DMS 273 treated with DMSO at 0.1 percent for 48 hours (cell line): ENCODE measurements at places on chromosomes 16 and 17.

- no peak for DNase-seq
These were observed 1002.3 kb downstream of the KCNJ18 start for GRCh38 chr17:22694362-22695227.

DNA sequence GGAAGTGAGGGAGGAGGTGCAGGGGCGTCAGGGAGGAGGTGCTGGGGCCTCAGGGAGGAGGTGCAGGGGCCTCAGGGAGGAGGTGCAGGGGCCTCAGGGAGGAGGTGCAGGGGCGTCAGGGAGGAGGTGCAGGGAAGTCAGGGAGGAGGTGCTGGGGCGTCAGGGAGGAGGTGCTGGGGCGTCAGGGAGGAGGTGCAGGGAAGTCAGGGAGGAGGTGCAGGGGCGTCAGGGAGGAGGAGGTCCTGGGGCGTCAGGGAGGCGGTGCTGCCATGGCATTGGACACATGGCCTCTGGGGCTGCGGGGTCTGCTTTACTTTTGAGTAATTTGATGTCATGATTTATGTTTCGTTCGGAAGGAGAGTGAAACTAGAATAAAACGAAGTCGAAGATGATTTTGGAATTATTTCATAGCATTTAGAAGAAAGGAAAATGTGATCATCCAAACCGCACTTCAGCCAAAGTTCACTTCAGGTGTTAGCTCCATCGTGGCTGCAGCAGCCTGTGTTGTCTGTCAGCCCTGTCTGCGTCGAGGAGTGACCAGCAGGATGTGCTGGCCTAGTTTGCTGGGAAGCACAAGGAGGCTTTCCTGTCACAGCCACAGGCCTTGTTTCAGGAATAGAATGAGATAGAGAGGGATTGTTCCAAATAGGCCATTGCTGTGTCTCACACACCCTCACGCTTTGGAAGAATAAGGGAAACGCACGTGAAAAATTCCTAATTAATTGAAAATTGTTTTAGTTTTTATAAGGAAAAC is 42.8 kb downstream of the RAB11FIP3 start:
- DNase-seq = no peak

- DNase-seq = no peak
These were observed 83.5 kb upstream of the TNRC6A start for GRCh38 chr16:24645739-24646645.

DNA sequence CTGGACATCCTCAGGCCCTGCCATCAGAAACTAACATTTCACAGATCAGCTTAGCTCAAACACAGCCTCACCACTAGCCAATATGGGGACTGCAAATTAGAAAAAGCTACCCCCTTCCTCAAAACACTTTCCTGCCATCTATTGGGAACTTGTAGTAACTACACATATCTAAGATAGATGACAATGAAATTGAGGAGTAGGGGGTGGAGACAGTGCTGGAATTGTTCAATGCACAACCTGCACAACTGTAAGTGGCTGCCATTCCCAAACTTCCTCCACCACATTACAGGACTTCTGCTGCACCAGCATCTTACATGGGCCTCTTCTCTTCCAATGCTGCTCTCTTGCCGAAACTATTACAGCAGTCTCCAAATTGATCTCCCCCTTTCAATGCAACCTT is 21.9 kb downstream of the AIPL1 start:
- peak; percentile 2 for DNase-seq

DNA sequence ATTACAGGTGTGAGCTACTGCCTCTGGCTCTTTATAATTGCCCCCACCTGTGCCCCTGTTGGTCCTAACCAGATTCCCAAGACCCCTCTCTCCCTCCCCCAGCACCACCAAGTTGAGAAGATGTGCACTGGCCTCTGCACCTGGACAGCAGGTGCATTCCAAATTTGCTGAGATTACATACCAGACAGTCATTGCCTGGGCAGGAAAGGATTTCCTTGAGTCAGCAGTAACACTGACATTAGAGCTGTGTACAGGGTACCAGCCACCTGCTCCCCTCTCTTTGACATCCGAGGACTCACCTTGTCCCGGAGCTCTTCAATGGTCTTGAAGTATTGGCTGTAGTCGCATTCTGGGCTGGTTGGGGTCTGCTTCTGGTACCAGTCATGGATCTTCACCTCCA is 659 bp downstream of the KRT15 start:
- no peak for DNase-seq

DNA sequence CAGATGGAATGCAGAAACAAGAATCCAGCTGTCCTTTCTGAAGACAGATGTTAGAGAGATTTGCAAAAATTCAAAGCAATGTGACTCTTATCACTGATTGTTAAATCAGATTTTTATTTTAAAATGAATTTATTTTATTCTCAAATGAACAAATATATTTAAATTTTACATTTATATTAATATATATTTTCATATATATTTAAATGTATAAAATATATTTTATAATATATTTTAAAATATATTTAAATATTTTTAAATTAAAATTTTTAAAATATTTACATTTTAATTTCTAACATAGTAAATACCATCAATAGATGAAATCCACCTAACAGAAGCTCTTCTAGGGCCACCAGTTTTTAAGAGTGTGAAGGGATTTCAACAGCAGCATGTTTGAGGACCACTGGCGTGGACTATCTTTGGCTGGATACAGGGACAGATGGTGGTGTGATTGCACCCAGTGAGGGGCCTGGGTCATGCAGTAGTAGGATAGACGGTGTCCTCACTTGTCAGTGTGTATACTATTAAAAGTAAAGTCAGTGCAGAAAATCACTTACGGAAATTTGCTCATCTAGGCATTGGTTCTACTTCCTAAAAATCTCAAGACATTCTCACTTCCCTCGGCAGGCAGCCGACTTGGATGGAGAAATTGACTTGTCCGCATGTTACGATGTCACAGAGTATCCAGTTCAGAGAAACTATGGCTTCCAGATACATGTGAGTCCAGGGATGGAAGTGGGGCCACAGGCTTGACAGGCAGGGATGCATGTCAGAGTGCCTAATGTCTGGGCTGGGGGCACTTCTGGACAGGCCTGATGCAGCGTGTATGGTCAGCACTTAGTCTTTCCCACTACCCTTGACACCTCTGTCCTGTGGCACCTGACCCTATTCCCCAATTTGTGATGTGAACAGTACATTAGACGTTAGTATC is 56.3 kb downstream of the PLD6 start:
- DNase-seq = no peak

DNA sequence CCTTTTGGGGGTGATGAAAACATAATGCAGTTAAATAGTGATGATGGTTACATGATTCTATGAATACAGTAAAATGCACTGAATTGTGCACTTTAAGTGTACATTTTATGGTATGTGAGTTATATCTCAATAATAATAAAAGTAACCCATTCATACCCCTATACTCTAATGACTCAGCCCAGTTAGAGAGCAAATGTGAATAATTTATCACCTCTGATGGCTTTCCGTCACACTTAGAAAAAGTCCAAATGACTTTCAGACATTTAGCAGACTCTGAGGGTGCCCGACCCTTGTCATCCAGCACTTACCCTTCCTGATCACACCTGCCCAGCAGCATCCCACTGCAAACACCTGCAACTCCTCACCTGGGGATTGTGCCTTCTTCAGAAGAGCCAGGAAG is 148.1 kb upstream of the MAF start:
- DNase-seq = no peak

DNA sequence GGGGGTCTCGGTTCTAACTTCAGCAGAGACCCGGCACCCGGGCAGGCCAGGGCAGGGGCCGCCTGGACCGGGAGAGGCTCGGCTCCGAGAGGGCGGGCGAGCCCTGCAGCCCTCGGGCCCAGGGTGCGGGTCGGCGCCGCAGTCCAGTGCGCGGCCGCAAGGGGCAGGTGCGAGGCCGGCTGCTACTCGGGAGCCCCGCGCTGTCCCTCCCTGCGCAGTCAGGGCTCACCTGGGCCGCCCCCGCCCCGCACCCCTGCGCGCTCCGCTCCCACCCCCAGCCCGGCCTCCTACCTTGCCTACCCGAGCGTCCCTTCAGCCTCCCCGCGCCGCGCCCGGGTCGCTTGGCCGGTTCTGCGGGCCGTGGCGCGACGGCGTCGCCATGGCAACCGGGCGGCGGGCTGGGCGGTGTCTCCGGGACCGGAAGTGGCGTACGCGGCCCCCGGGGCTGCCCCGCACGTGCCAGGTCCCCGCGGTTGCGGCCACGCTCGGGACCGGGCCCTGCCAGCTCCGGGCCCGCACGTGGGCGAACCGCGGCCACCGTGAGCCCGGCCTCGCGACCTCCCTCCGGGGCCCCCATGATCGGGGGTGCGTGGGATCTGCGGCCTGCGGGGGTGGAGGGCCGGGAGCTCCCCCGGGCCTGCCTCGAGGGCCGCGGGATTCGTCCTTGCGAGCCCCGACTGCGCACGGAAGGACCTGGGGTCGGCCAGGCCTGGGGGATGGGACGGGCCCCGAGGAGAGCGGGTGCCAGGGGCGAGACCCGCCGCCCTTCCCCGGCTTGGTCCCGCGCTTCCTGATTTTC is at the start of gene CYB561:
Gene CYB561 (minus strand): TSS at position 353 of the 799 bp plus-strand sequence. CDS start 8,759 bp downstream, outside the sequence.
- DNase-seq = peak; percentile 20

GRCh38 chr16:88076211-88076931 is 125.1 kb downstream of the BANP start:
- DNase-seq = no peak

GRCh38 chr16:2016407-2016922 is 3.1 kb upstream of the NPW start:
- DNase-seq = no peak

GRCh38 chr17:35708149-35708548 is 23.3 kb upstream of the RASL10B start:
- DNase-seq = no peak

GRCh38 chr16:11302977-11303376 is 21.8 kb upstream of the PRM1 start:
- DNase-seq = peak; percentile 21

GRCh38 chr16:72198021-72198711 is 26.2 kb upstream of the PMFBP1 start:
- DNase-seq = peak; percentile 13

GRCh38 chr17:66865151-66865550 is 30.2 kb downstream of the CACNG5 start:
- no peak for DNase-seq

GRCh38 chr17:4796552-4796920 is 572 bp downstream of the PSMB6 start:
- no peak for DNase-seq

- DNase-seq = peak; percentile 84
These were observed 705 bp upstream of the POLR2A start for GRCh38 chr17:7483255-7484066.

DNA sequence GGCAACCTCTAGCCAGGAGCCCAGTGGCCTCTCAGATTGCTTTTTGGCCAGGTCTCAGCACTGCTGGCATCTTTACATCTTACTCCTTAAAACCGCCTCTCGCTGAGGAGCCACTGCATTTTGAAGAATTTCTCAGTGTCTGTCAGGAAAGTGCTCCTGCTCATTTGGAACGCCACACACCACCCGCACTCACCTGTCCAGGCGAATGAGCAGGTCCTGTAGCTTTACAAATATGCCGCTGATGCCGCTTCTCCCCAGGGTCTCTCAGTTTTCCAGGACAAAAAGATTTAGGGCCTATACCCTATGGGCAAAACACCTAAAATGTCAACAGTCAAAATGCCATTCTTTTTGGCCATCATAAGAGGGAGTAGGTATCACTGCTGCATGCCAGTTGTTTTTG is 22.1 kb downstream of the CYB561 start:
- no peak for DNase-seq

- DNase-seq = no peak
These were observed 2.0 kb upstream of the TNFRSF13B start for GRCh38 chr17:16973760-16974540.

DNA sequence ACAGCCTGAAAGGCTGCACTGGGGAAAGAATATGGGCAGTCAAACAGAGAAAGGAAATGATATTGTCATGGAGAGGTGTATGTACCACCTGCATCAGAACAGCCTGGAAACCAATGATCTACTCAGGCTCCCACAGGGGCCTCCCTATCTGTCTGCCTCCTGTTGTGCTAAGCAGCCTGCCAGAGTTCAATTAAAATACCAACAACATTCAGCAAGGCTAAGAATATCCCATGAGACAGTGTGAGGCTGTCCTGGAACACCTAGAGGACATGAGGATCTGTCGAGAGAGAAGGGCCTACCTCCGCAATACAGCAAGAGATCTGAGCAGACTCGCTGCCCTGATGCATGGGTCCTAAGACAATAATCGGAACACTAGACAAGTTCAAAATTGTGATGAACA is 8.4 kb downstream of the FXR2 start:
- no peak for DNase-seq

DNA sequence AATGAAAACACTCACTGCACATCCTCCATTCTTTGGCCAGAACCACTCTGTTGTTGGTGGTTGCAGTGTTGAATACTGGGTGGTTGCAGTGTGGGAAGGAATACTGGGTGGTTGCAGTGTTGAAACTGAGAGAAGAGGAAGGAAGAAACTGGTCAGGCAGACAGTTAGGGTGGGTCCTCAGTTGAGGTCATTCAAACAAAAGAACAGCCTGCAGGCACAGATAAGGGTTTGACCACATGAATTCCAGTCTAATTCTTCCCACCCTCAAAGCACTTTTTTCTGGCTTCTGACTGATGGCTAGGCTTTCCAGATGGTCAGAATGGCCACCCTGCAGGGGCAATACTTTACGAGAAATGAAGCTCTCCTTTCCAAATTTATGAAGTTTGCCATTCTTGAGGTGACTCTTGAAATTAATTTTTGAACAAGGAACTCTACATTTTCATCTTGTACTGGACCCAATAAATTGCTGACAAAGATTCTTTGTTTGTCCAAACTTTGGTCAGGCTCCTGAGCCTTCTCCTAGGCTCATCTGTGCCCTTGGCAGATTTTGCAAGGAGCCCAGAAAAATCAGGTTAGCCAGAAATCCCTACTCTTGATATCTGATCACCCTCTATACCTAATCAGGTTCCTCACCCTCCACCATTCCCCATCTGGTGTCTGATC is 596.6 kb upstream of the CDH5 start:
- no peak for DNase-seq

DNA sequence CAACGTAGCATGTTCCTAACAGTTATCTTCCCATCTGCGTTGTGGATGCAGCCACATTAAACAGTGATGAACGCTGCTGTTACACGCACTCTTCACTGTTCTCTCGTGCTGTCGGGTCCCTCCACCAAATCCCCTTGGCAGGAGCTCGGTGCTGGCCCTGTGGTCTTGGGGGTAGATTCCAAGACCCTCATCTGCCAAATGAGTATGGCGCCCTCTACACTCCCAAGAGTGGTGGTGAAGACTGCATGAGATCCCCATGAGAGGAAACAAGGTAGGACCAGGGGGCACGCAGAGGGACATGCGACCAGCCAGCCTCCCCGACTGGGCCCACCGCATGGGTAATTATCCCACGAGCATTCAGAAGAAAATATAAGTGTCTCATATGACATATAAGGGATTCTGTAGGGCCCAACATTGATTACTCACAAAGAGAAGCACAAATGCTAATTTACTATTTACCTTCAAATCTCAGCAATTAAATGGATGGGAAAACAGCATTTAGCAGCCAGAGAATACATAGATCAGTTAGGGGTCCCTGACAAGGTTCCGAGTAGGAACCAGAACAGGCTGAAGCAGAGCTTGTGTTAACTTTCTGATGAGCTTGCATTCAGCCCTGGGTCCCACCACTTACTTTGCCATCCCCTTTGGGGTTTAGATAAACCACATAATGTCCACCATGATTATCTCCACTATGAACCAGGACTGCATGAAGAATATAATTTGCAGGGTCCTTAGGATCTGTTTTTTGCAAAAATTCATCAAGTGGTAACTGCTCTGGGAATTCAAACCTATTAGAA is 23.8 kb downstream of the LITAFD start:
- no peak for DNase-seq

GRCh38 chr16:1154291-1154886 is 1.5 kb downstream of the CACNA1H start:
- DNase-seq = no peak
